ENCODE measurements at places on chromosomes 11 and 22. TPM values are rescaled to one million over a fixed set of nuclear protein-coding genes. Genes with fewer than 3 reads are reported as not detected.
A peak's percentile ranks its signal among the peaks of the same experiment; 100 is the strongest.

DNA sequence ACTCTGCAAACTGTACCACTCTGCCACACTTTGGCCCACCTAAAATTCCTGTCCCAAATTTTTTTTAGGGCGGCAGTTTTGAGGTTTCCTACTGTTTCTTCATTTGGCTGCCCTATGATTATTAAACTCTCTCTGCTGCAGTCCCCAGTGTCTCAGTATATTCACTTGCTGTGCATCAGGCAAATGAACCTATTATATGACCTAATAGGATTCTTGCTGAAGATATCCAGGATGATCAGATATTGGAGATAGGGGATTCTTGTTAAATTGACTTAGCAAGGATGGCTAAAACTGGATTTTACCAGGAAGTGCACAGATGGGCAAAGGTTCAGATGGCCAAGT, 410.8 kb upstream of the DDI1 start:
- no peak for DNase-seq

DNA sequence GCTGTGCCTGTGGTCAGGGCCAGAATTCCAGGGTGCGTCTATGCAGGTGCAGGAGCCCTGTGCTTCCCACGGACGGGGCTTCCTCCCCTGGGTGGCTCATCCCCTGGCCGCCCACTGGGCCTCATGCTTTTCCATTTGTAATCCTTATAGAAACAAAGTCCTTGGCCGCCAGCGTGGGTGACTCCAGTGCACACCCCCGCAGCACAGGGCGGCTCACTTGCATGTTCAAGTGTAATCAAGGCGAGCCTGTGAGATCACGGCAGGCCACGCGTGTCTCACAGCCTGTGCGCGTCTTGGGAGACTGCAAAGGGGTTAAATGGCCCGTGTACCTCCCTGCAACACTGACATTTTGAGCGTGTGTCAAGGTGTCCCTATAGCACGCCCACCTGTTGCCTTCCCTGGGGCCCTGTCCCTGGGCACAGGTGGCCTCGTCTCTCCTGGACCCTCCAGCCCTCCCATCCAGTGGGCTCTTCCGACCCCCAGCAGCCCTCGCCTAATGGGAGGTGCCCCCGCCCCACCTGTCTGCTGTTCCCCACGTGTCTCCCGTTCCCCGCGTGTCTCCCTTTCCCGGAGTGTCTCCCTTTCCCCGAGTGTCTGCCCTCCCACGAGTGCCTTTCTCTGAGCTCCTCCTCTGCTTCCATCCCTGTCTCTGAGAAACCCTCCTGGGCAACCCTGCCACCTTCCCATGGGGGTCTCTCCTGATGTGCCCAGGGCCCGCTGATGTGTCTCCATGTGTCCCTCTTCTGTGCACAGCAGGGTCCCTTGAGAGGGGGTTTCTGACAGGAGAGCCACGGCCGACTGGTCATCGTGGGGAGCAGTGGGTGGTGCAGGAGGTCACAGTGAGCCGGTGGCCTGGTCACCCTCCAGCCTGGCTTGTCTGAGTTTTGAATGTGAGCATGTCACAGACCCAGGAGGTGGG, 1215.3 kb downstream of the BRD1 start:
- no peak for DNase-seq

DNA sequence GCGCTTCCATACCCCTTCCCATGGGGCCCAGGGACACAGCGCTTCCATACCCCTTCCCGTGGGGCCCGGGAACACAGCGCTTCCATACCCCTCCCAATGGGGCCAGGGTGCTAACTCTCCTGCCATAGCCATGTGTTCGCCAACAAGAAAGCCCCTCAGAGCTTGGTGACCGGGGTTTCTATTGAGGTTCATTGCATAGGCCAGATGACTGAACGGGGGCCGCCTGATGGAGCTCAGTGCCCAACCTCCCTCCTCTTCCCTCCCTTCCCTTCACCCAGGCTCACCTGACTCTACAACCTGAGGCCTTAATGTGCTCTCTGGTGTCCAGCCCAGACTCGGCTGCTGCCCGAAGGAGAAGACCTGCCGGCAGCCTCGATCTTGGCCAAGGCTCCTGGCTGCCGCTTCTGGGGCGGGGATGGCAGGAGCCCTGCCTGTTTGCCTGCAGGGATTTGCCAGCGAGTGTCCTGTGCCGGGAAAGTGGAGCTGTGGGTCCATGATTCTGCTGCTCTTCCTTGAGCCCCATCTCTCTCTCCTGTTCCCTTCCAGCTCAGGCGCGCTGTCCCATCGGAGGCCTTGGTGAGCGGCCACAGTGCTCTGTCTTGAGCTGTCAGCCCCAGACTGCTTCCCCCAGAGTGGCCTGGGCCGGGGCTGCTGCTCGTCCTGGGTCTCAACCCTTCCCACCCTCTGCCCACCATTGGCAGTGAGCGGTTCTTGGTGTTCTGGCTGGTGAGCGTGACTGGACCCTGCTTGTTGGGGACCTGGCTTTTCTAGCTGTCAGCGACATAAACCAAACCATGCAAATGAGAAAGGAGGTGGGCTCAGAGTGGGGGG, 267.0 kb downstream of the TBC1D22A start:
- peak; percentile 88 for DNase-seq

DNA sequence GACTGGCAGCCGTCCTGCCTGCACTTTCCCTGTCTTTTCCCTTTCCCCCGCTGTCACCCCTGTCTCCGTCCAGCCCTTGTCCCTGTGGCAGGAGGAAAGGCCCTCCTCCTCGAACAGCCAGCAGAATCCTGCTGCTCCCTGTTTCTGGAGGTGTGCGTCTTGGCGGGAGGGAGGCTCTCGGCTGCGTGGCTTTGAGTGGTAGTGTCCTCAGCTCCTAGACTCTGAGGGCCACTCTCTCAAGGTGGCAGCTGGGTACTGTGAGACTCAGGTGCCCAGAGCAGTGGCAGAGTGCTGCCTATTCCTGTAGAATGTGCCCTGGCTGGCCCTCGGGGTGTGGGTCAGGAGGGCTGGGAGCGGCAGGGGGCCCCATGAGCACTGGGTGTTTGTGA, 9.1 kb upstream of the RANBP1 start:
- DNase-seq, result no peak

DNA sequence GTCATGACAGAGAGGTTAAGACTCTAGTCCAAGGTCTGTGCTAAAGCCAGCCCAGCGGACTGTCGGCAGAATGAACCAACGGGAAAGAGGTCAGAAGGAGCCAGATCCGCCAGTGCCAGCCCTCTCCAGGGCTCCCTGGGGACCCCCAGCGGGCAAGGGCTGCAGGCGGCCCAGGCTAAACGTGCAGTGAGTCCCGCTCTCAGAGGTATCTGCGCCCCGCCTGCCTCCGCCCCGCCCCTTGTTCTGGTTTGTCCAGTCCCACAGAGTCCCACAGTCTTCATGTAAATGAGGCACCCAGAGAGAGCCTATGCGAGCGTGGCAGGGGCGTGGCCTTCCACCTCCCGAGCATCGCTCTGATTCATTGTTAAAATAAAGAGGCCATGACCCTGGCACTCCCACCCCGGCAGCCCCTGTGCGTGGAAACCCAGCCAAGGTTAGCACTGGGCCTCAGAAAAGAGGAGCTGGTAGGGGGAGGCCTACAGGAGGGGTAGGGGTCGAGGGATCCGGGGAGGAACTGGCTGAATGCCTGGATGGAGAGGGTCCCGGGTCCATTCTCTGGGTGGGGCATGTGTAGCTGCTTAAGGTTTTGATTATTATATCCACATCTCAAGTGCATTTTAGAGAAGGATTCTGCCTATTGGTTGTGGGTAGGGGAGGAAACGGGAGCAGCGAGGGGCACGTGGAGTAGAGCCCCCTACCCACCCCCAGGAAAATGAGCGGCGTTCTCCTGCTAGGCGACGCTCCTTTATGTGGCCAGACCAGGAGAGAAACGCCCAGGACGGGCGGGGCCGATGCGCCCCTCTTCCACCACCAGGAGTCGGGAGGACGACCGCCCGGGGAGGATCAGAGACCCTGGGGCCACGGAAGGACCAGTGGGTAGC, at the start of gene TRIOBP:
TSS of gene TRIOBP (plus strand) at position 392 of the 881 bp plus-strand sequence. CDS start 4,318 bp downstream, outside the sequence.
- DNase-seq, result peak; percentile 95

DNA sequence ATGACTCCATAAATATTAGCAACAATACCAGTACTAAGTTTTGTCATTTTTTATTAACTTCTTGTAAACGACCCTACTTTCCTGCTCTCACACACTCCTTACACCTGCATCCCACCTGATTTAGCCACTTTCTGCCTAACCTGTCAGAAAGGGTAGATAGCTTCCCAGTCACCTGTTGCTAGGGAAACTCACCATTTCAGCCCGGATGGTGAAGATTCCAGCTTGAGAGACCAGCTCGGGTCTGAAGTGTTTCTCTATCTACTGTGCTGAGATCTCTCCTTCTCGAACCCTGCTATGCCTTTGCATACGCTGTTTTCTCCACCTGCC, at the start of gene PARVG:
TSS of gene PARVG (plus strand) at position 220 of the 327 bp plus-strand sequence. CDS start 2,405 bp downstream, outside the sequence.
- no peak for DNase-seq

CD3E gene
- total RNA-seq, result 2.2 TPM

POU2AF2 gene
- not detected for total RNA-seq
